ENCODE measurements at places on chromosomes 2 and 18.

DNA sequence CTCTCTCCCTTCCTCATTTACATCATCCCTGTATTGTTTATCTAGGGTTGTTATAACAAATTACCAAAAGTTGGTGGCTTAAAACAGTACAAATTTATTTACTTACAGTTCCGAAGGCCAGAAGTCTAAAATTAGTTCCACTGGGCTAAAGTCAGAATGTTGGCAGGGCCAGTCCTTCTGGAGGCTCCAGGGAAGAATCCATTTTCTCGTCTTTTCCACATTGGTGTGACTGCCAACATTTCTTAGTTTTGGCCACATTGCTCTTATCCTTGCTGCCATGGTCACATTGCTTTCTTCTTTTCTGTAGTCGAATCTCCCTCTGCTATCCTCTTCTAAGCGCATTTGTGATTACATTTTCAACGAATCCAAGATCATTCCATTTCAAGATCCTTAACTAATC lies 34.7 kb downstream of the ICOS start:
- DNase-seq: no peak

DNA sequence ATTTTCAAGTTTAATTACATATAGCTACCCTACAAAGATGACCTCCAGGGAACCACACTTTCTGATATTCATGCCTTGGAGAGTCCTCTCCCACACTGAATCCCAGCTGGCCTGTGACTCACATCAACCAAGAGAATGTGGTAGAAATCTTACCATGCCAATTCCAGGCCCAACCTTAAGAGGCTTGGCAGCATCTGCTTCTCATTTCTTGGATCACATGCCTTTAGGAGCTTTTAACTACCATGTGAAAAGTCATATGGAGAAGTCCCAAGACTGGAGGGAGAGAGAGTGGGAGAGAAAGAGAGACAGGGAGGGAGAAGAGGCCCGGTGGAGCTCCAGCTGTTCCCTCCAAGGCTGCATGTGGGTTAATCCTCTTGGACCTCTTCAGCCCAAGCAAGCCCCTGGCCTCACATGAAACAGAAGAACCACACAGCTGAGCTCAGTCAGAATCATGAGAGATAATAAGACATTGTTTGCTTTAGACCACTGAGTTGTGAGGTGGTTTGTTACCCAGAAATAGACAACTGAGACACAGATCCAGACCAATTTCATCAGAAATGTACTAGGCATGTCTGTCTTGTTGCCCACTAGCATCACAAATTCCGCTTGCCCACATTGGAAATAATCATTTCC lies 190.7 kb downstream of the MTCL1 start:
- DNase-seq: peak; percentile 55

DNA sequence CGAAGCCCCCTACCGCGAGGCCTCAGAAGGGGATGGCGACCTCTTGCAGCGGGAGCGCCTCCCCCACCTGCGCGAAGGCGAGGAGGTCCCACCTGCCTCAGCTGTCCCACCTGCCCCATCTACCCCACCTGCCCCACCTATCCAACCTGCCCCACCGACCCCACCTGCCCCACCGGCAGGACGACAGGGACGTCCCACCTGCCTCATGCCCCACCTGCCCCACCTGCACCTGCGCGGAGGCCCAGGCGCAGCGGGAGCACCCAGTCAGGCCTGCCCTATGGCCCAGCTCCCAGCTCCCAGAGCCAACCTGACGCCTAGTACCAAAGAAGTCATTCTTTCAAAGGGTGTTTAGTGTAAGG lies 489.1 kb upstream of the SMIM21 start:
- DNase-seq: no peak

DNA sequence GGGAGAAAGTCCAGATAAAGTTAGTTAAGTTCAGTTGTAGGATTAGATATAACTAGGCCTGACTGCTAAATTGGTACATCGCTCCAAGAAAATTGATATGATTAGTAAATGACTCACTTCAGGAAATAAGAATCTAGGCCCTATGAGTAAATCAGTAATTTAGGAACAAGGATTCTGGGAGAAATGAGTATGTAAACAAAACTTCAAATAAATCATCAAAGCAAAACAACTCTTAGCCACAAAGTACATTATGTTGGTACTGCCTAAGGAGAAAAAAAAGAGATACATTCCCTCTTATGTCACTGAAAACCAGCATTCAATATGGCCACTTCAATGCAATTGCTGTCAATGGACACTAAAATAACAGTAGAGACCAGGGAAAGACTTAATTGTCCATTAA lies 529.1 kb downstream of the ZNF804A start:
- peak; percentile 58 for DNase-seq

DNA sequence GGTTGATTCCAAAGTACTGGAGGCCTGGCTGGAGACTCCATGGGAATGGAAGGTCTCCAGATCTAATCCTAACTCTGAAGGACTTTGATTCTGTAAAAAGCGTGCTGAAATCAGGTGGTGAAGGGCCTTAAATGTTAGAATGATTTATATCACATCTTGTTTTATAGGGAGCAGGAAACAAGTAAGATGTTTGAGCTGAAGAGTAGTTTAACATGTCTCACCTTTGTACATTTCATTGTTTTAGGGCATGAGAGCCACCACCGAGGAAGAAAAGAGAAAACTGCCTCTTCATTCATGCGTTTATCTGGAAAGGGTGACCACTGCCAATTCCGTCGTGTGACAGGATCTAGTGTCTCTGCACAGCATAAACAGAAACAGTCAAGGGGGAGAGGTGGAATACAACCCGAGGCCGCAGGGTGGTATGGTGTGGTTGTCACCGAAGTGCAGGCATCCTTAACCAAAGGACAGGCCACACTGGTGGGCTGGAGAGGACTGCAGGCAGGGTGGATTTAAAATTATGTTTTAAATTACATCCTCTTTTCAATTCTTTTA lies 445.3 kb downstream of the SLC4A3 start:
- DNase-seq: no peak

GRCh38 chr2:223941579-223942277 lies 3.4 kb downstream of the WDFY1 start:
- DNase-seq: peak; percentile 92

DNA sequence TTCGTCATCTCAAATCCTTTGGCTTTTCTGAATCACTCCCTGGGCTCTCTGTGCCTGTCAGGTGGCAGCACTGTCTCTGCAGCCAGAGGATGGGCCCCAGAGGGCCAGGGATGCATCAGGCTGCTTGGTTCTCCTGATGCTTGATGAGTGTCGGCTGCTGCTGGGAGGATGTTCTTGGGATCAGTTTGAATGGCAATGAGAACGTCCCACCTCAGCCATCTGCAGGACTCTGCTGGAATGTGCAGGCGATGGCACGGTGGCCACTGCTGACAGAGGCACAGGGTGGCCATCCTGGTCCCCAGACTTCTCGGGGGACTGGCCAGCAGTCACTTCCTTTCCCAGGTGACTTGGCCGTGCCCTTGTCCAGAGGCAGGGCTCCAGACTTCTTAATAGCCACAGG lies 146.0 kb downstream of the FAM210A start:
- DNase-seq: no peak

DNA sequence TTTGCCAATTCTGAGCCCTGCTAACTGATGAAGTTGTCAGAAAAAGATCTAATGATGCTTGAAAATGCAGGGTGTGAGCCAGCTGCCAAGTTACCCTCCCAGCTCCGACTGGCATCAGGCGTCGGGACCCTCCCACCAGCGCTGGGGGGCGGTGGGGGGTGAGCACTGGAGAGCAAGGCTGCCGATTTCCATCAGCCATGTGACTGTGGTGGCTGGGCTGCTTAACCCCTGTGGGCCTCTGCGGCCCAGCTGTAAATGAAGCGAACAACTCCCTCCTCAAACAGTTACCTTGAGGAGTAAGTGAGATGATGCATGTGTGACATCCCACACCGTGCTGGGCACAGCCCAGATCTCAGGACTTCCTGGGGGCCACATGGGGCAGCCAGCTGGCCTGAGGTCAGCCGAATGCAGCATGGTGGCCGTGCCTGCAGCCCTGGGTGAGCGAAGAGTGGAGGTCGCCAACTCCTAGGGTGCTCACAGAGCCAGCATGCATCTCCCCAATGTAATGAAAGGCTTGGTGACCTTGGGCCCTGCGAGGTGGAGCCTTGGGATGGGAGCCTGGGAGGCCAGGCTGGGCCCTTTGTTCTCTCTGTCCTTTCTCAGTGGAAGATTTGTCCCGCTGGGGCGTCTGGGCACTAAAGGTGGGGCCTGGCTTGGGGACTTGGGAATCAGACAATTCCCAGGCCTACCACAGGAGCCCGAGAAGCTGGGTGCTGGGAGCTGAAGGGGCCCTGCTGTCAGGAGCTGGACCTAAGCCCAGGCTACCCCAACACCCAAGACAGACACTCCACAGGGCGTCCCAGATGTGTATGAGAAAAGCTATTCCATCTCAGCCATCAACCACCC lies 25.1 kb downstream of the CIB4 start:
- DNase-seq: no peak

DNA sequence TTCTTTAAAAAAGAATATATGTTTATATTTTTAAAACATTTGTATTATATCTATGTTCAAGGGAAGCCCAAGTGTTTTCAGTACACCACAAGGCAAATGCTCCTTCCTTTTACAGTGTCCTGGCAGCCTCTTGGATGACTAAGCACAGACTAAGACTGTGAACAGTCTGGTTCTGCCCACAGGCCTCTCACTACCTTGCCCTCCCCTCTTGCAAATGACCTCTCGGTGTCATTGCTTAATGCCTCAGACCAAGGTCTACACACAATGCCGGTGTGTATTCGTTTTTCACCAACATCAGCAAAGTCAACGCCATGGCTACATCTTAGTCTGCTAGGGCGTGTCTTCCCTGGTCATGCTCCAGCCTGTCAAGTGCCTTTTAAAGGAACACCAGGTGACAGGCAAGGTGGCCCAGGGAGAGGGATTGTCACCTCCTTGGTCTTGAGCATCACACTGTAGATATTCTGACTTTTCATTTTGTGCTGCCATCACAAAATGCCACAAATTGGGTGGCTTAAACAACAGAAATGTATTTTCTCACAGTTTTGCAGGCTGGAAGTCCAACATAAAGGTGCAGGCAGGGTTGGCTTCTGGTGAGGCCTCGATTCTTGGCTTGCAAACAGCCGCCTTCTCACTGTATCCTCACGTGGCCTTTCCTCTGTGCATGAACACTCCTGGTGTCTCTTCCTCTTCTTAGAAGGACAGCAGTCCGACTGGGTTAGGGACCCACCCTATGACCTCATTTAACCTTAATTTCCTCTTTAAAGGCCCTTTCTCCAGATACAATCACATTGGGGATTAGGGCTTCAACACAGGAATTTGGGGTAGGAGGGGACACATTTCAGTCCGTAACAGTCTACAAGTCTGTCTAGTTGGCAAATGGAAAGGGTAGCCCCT lies 266.5 kb downstream of the KLHL29 start:
- peak; percentile 80 for DNase-seq

GRCh38 chr2:231000211-231000904 lies 4.4 kb downstream of the SPATA3 start:
- DNase-seq: no peak

DNA sequence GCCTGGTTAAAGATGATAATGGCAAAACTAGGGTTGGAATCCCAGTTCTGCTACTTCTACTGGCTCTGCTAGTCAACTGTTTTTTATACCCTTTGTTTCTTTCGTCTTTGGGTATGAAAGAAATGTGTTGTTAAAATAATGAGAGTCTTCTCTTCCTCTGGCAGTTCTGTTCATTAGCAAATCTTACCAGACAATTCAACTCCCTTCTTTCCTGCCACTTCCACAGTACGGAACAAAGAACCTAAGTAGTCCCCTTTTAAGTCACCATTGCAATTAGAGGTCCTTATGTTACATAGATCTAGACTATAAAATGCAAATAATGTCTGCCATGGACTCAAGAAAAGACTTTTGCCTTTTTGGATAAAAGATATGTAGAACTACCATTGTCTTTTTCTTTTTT lies 134.1 kb downstream of the RND3 start:
- no peak for DNase-seq

DNA sequence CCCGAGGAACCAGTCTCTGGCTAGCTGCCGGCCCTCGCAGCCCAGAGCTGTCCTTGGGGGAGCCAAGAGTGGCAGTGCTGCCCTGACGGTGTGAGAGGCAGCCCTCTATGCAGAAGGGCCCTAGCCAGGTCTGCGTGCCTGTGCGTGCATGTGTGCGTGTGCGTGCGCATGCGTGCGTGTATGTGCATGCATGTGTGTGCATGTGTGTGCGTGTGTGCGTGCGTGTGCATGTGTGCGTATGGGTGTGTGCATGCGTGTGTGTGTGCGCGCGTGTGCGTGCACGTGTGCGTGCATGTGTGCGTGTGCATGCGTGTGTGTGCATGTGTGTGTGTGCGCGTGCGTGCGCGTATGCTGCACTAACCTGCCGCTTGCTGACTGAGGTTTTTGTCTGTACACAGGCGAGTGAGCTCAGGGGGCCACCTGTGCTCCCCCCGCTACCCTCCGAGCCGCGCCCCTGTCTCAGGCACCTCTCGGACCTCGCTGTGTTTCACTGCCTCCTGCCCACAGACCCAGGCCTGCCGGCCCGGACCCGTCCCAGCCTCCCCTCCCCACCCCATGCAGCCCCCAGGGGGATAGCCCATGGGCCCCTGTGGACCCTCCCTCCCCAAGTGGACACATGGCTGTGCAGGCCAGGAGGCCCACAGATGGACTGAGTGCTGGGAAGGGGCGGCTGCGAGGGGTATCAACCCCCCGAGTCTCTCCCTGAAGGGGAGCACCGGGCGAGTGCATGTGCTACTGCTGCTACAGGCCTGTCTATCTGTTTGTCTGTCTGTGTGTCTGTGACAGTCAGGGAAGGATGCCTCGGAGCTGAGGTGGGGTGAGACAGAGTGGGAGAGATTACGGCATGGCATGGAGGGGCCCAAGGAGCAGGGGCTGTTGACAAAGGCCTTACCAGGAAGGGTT lies 31.3 kb downstream of the SPEG start:
- no peak for DNase-seq

DNA sequence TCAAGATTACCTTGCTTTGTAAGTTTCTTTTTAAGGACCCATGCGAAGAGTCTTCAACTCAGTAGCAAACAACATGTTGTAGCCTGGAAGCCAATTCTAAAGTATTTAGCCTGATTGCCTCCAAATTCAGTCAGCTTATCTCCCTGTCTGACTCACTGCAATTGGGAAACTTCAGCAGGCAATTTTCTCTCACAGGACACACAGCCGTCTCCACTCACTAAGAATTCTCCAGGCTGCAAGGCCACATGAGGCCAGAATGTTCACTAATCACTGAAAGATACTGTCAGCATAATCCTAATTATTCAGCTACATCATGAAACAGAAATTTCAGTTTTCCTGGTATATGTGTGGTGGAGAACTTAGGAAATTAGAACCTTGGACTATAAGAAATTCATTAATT lies 78.1 kb upstream of the PDE1A start:
- DNase-seq: peak; percentile 99

- no peak for DNase-seq
These were observed 63.1 kb downstream of the METTL4 start for GRCh38 chr18:2508155-2508554.

DNA sequence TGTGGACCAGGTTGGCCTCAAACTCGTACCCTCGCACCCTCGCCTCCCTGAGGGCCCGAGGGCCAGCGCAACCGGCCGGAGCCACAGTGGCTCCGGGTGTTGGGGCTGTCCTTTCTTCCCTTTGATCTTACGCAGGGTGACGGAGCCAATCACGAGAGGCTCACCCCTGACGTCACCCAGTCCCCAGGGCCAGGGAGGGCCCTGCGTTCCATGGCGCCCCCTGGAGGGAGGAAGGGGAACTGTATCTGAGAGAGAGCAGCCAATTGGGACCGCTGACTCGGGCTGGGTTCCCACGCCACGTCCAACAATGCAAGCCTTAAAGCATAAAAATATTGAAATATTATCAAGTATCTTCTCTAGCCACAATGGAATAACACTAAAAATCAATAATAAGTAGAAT lies 432.8 kb upstream of the LRRTM4 start:
- DNase-seq: no peak

GRCh38 chr2:133418021-133418420 lies 150.2 kb downstream of the NCKAP5 start:
- DNase-seq: peak; percentile 49

GRCh38 chr2:45986509-45986908 lies 310.7 kb upstream of the EPAS1 start:
- no peak for DNase-seq

Measured in amniotic epithelial cell (primary cell).